Activated CD8-positive, alpha-beta memory T cell treated with anti-CD3 and anti-CD28 coated beads for 4 hours (primary cell): ENCODE measurements at places on chromosomes 5 and 9.

- DNase-seq: no peak
Observed at GRCh38 chr5:169146158-169146557, 154.8 kb downstream of the SLIT3 start.

DNA sequence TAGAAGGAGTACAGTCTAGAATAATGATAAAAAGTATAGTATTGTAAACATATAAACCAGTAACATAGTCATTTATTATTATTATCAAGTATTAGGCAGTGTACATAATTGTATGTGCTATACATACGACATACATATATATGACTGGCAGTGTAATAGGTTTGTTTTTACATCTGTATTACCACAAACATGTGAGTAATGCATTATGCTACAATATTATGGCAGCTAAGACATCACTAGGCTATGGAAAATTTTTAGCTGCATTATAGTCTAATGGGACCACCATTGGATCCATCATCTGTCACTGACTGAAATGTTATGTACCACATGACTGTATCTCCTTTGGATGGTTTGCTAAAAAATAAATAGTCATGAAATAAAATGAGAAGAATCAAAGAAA, 530.0 kb downstream of the PRR16 start:
- no peak for DNase-seq

GRCh38 chr9:18793122-18793521, 239.9 kb downstream of the SAXO1 start:
- DNase-seq: no peak

DNA sequence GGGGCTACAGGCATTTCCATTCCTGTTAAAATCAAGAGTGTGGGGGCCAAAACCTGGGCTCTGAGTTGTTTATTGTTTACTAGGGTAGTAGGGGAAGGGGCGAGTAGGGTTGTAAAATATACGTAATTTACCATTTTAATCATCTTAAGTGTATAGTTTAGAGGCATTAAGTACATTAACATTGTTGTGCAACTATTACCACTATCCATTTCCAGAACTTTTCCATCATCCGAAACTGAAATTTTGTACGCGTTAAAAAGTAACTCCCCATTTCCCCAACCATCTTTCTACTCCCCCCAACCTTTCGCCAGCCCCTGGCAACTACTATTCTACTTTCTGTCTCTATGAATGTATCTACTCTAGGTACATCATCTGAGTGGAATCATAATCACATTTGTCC, 3.6 kb upstream of the FOXD1 start:
- no peak for DNase-seq

- no peak for DNase-seq
Observed at GRCh38 chr5:73174100-73174815, 1.3 kb downstream of the TMEM174 start.

DNA sequence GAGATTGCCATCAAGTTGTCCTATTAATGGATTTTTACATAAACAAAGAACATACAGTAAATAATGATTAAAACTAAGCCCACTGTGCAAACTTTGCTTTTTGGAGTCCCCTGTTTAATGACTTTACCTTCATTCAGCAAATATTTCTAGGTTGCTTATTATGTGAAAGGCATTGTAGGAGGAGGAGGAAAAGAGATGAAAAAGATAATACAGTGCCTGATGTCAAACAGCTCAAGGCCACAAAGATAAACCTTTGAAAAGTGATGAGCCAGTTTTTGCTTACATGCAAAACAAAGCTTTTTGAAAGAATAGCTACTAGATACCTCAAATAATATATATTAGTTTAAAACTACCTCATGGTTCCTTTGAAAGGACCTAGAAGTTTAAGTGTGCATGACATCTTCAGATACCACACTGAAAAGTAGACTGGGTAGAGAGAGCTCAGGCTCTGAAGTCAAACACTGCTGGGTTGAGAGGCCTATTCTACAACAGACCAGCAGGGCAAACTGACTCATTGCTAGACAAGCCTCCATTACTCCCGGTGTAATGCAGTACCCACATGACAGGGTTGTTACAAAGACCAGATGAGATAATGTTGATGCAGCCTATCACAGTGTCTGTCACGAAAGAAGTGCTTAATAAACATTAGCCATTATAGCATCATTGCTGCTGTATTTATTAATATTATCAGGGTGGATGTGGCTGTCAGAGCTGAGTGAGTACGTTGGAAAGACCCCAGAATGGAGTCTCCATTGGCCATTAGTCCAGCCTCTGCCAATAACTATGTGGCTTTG, 11.8 kb downstream of the DEPDC1B start:
- DNase-seq: no peak
